ENCODE measurements at places on chromosomes 2 and 18. TPM values are rescaled to one million over a fixed set of nuclear protein-coding genes. Genes with fewer than 3 reads are reported as not detected.

DNA sequence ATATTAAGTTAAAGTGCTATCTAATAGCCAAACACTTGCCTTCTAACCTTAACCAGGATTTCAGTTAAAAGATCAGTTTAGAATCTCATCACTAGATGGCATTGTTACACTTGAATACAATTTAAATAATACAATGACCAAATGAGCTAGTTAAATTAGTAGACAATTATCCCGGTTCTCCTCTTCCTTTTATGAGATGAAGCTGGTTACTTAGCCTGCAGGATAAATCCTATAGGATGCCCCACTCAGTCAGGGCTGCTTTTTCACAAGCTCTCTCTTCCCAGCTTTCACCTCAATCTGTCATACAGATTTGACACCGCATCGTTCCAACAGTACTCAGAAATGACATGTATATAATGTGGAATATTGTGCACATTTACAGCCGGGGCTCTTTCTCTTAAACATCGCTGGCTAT lies 678.8 kb downstream of the KCNJ3 start:
- peak; percentile 60 for DNase-seq

DNA sequence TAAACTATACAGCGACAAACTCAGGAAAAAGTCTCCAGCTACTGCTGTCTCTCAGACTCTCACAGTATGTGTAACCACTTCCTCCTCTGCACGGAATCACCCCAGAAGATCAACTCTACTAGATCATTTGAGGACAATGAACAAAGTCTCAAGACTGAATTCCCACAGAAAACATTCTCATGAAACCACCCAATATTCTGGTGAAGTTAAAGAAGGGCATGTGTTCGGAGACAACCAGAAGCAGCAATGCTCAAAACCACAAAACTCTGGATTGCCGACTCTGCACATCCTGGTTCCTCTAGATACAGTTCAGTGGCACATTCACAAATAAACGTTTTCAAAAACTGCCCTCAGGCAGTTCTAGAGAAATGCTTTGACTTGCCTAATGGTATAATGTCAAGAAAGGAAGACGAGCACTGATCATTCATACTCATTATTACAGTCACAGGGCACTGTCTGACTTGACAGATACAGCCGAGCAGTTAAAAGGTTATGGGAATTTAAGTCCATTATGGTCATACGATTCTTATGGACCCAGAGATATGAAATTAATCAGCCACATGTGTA lies 91.9 kb upstream of the STK17B start:
- peak; percentile 95 for DNase-seq

DNA sequence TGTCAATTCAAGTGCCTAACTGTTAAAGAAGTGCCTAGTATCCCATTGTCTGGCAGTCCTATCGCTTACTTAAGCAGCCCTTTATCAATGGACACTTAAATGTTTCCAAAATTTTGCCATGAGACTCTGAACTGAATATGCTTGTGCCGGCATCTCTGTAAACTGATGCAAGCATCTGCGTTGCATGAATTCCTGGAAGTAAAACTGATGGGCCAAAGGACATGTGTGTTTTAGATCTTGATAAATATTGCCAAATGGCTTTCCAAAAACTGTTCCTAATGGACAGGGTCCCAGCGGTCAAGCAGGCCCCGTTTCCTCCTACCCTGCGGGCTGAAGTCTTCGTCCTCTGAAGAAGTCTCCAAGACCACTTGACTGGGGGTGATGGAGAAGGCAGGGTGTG lies 121.3 kb upstream of the ZNF516 start:
- no peak for DNase-seq

- DNase-seq = peak; percentile 73
Observed at GRCh38 chr2:229133155-229133772, 137.8 kb downstream of the PID1 start.

The DNPEP gene
- total RNA-seq = 50.8 TPM

DNA sequence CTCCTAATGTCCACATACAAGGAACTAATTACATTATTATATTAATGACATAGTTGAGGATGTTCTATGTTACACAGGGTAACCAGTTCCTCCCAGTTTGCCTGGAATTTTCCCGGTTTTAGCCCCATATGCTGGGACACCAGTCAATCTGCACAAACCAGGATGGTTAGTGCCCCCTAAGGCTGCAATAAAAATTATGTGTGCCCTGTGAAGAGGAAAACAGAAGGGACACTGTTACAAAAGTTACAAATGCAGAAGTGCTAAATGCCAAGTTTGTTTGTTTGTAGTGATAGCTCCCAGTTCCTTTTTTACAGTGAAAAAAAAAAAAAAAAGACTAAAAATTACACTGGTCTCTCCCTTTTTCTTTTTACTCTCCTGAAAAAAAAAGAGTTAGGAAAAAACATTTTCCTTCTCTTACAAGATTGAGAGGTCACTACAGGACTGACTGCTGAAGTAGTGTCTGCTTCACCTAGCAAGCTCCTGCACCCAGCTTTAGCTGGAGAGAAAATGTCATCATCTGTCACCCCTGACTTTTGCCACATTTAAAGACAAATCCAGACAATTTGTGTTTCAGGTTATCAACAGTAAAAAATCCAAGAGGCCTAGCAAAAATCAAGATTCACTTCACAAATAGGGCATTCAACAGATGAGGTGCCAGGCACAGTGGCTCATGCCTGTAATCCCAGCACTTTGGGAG lies 3.2 kb downstream of the ANKRD44 start:
- no peak for DNase-seq

The ZNF385B gene
- total RNA-seq = not detected

- DNase-seq = peak; percentile 81
Observed at GRCh38 chr2:158926478-158926948, 41.9 kb upstream of the TANC1 start.

GRCh38 chr18:76741346-76741745 lies 81.0 kb upstream of the ZNF236 start:
- DNase-seq = peak; percentile 49

The ANKRD30B gene
- not detected for total RNA-seq

DNA sequence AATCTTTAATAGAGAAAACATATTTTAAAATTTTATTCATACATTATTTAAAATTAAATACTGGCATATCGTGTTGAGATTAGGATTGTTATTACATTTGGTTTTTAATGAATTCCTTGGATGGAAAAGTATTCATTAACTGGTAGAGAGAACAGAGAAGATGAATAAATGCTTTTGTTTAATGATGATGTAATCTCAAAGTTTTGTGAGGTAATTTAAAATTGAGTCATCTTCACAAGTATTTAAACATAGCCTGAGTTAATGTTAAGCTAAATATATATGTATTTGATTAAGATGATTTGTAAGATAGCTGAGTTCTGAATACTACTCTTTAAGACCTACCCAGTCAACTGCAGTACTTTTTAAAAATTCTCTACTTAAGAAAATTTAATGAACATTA lies 713.4 kb upstream of the VRK2 start:
- peak; percentile 29 for DNase-seq

- no peak for DNase-seq
Observed at GRCh38 chr2:119734047-119734446, 25.7 kb upstream of the PTPN4 start.

DNA sequence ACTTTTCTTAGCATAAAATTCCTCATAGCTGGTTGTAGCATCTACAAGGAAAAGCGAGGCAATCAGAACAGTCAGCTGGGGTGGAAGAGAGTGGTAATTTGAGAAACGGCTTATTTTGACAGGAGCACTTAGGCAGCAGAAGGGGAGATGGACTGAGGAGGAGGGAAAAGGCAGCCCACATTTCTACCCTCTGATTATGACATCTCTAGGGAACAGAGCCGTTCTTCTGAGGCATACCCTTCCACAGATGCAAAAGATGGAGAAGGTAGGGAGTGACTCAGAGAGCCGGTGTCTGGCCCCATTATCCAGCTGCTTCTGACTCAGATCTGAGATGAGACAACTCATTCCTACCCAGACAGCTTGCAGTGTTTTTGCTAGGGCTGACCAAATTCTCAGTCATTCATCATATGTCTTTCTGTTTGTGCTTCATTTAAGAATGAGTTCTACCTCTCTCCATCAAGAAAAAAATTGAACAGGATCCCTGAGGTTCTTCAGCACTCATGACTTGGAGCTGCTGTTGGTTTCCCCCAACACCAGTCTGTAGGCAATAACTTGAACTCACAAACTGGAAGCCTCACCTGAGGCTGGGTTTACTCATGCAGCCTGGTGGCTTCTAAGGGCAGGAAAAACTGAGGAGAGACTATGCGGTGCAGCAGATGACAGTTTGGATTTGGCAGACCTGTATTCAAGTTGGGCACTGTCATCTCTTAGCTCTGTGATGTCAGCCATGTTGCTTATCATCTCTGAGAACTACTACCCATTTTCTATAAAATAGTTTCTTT lies 15.9 kb upstream of the SEC11C start:
- DNase-seq = peak; percentile 96

The NEUROD1 gene
- not detected for total RNA-seq

DNA sequence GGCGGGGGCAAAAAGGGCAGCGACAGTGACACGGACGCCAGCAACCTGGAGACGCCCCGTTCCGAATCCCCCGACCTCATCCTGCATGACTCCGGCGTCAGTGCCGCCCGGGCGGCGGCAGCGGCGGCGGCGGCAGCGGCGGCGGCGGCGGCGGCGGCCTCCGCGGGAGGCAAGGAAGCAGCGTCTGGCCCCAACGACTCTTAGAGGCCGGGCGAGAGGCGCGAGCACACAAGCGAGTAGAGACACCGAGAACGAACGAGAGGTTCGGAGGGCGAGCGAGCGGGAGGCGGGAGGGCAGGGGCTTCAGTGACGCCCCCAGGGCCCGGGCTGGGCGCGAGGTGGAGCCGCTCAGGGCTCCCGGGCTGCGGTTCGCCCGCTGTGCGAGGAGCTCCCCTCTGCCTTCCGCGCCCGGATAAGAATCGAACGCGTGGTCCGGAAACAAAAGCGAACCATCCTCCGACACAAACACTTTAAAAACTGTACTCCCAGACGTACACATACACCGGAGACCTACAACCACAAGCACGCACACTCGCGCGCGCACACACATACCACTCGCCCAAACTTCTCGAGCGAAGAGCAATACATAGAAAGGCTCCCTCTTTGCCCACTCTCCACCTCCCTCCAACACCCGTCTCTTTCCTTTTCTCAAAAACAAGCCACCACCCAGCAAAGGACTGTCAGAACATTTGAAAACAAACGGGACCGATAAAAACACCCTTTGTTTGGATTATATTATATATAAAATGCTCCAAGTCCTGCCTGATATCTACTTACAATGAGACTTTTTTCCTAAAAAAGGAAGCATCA lies 2.8 kb downstream of the SP9 start:
- DNase-seq = no peak

GRCh38 chr2:30371772-30372373 lies 75.2 kb upstream of the LCLAT1 start:
- DNase-seq = no peak

The CNOT9 gene
- total RNA-seq = 53.7 TPM

DNA sequence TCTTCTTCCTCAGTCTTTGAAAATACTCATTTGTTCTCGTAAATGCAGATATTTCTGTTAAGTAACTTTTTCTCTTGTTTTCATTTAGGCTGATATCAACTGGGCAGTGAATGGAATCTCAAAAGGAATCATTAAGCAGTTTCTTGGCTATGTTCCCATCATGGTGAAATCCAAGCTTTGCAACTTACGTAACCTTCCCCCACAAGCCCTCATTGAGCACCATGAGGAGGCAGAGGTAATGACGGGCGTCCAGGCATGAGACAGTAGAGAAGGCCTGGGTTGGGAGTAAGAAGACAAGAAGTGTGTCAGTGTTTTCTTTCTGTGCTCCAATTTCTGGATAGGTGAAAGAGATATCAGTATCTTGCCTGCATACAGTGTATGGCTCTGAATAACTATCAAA lies 5.1 kb downstream of the POLR1B start:
- peak; percentile 73 for DNase-seq

The MLPH gene
- total RNA-seq = 14.7 TPM

GRCh38 chr2:136281281-136282114 lies 163.5 kb upstream of the CXCR4 start:
- DNase-seq = no peak

DNA sequence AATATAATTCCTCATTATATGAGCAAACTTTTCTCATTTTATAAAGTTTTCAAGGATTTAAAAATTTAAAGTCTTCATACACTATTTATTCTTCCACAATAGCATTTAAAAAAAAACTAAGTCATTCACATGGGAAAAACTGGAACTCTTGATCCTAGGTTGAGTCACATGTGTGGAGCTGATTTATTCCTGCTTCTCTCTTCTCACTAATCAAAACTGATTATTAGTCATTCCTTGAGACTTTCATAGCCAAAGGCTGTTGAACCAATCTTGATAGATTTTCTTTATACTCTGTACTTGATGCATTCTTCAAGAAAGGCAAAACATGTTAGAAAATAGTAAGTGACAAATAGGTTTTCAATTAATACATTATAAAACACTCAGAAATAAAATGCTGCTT lies 27.4 kb downstream of the NR4A2 start:
- peak; percentile 64 for DNase-seq

The ERFE gene
- 4.2 TPM for total RNA-seq

DNA sequence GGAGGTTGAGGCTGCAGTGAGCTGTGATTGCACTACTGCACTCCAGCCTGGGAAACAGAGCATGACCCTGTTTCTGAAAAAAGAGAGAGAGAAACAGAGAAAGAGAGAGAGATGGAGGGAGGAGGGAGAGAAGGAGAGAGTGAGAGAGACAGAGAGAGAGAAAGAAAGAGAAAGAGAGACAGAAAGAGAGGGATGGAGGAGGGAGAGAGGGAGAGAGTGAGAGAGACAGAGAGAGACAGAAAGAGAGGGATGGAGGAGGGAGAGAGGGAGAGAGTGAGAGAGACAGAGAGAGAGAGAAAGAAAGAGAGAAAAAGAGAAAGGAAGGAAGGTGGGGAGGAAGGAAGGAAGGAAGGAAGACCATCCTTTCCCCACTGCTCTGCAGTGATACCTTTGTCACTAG lies 48.1 kb upstream of the ACKR3 start:
- DNase-seq = no peak

GRCh38 chr18:56738184-56738583 lies 87.0 kb downstream of the WDR7 start:
- DNase-seq = no peak

GRCh38 chr2:72778410-72778809 lies 47.4 kb downstream of the EXOC6B start:
- DNase-seq = peak; percentile 88

DNA sequence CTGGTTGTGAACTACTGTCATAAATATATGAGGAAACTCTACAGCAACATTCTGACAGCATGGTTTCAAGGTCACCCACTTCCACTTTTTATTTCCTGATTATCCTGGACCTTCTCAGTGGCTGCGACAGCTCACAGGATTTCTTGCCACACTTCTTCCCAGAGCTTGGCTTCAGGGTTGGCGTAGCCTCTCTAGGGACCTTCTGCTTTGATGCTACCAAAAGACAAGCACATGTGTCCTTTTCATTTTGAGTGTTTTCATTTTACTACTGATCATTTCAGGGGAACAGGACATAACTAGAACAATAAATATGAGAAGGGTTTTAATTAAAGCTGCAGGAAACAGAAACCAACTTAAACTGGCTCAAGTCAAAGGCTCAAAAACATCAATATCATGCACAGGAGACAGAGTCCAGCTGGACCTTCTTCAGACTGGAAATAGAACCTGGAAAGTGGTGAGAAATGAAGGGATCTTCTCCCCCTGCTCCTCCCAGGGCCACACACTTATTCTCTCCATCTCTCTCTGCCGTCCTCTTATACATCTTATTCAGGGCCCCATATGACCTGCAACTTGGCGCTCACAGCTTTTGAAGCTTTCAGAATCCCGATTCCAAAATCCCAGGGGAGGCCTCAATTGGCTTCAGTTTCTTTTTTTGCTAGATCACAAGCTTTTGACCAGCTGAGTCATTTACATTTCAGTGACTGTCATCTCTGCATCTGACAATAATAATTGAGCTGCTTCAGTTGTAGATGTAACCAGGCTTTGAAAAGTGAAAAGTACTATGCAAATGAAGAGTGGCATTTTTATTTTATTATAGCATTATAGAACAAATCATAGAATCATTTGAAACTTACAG lies 9.7 kb downstream of the VIT start:
- no peak for DNase-seq

All from bronchial epithelial cell (primary cell).